Muscle of back (tissue), 13 donors: ENCODE measurements at places on chromosomes 5 and 9. TPM values are rescaled to one million over a fixed set of nuclear protein-coding genes. Genes with fewer than 3 reads are reported as not detected.

SPTAN1 gene
- 311 TPM for polyA plus RNA-seq

POU5F2 gene
- 0.04 TPM for polyA plus RNA-seq

MEIKIN gene
- not detected for polyA plus RNA-seq

PCDHGA6 gene
- 3.2 TPM for polyA plus RNA-seq

ERP44 gene
- polyA plus RNA-seq, result 26.8 TPM

C9orf153 gene
- polyA plus RNA-seq, result 0.16 TPM

BSPRY gene
- polyA plus RNA-seq, result 0.39 TPM

EGFLAM gene
- 33.6 TPM for polyA plus RNA-seq

PCDHGC4 gene
- polyA plus RNA-seq, result 0.93 TPM

SPINK9 gene
- 0.53 TPM for polyA plus RNA-seq
